T-helper 2 cell treated with Interferon-gamma antibody and Interleukin-4, amounts not matched to agents 5 μg/mL and 100 μg/mL, for 36 hours (primary cell): ENCODE measurements at places on chromosomes 4 and X.

DNA sequence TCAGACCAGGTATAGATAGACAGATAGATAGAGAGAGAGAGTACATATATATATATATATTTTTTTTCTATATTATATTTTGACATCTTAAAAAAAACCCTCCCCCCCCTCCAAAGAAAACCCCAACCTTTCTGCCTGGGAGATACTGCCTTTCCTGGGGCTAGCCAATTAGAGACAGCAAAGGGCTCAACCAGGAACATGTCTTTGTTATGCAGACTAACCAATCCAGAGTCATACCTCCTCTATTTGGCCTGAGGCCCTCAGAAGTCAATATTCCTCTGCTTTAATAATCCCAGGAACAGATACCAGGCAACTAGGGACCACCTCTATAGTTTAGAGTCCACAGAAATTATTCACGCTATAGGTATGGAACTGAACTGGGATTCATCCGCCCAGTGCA lies 135.6 kb upstream of the MAD2L1 start:
- DNase-seq, result no peak

- DNase-seq, result no peak
Measured at GRCh38 chr4:17347445-17347844, 164.4 kb downstream of the QDPR start.

GRCh38 chr4:124631760-124632159 lies 80.8 kb downstream of the ANKRD50 start:
- no peak for DNase-seq

DNA sequence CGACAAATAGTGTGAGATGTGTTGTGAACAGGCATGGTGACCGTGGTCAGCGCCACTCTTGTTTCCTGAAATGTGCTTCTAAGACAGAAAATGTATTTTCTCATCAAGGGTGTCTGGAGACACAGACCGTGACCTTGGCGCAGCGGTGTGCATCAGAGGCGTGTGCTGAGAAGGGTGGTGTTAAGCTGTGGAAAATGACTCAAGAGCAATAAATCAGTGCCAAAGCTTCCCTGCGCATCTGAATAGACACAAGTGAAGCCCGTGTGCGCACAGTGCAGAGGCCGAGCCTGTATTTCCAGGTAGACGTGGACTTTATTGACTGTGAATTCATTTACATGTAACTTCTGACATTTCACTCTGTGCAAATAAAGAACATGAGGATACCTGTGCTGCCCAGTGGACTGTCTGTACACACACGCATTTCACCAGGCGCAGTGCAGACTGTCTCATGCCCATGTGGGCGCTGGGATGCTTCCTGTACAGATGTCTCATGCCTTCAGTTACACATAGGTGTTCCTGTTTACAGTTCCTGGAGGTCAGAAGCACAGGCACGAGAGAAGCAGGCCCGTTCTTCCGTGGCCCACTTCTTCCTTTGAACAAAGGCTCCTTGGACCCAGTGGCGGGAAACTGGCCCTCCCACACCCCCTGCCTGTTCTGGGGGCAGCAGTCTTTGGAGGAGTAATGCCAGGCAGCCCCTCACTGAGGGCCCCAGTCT lies 31.9 kb downstream of the NSG1 start:
- no peak for DNase-seq

DNA sequence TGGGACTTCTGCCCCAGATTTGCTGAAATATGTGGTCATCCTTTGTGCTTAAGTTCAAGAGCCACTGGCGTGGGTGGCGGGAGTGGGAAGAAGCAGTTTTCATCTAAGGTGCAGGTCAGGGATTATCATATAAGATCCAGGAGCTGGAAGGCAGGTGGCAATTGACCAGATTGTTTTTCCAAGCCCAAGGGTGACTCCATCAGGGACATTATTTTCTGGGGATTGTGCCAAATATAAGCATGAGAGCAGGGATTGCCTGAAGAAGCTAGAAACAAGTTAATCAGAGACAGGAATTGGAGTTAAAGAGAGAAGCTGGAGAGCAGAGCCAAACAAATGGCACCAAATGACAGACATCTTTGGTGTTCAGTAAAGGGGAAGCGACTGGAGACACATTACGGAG lies 19.4 kb upstream of the SEL1L3 start:
- no peak for DNase-seq

DNA sequence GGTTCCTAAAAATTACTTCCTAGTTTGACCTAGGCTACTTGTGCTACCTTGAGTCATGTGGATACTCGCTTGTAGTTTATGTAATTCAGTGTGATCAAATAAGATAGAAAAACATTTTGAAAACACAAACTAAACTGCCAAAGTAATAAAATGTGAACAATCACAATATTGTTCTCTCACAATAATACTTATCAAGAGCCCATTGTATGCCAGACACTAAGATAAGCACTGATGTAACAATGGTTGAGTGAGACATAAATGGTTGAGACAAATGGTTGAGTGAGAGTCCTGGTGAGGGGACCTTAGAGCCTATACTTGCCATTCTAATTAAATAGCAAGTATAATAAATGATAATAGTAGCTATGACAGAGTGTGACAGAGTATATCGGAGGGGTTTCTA lies 41.7 kb downstream of the RFC1 start:
- DNase-seq, result no peak

DNA sequence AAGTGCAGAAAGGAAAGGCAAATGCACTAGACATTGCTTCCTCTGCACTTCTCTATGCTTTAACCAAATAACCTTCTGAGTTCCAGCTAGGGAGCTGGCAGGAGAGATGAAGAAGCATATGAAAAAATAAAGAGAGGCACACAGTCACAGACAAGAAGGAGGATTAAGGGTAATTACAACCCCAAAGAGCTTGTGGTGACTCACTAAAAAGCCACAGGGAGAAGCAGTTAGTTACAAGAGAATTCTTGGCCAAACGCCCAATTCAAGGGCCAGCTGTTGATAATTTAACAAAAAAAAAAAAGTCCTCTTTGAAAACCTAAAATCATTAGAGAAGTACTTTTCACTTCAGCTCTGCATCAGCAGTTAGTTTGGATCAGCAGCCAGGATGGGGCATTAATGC lies 478.0 kb downstream of the KCNIP4 start:
- no peak for DNase-seq

GRCh38 chrX:72262077-72262476 lies 15.0 kb downstream of the RPS4X start:
- no peak for DNase-seq

DNA sequence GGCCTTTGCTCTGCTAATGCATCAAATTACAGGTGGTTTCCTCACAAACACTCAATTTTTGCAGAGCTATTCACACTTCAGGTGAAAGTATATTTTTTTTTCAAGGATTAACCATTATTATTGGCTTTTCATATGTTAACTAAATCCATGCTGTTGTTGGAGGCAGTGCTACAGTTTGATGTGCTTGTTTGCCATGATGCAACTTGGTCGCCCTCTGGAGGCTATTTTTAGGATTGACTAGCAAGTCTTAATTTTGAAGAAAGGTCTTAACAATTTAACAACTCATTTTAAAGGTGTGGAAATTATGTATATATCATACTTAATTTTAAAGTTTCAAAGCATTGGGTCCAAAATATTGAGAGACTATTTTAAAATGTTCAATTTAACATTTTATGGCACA lies 168.8 kb upstream of the FAM47A start:
- DNase-seq, result no peak

GRCh38 chr4:72312032-72312650 lies 256.9 kb downstream of the ADAMTS3 start:
- DNase-seq, result no peak

GRCh38 chrX:101550751-101551379 lies 518 bp downstream of the ARMCX1 start:
- DNase-seq, result no peak

DNA sequence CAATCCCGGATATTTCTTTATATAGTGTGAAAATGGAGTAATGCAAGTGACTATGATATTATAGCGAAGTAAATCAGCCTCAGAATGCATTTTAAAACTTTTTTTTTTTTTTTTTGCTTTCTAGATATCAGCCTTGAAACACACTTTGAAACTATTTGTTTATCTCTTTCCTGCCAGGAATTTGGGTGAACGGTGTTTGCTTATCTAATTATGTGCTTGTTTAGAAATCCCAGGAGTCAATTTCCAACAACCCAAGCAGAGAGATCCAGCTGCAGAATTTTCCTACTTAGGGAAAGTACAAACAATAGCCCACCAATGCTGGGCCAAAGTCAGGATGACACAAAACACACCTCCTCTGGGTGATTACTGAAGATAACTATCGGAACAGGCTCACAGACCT lies 958.8 kb downstream of the PCDH18 start:
- DNase-seq, result no peak

DNA sequence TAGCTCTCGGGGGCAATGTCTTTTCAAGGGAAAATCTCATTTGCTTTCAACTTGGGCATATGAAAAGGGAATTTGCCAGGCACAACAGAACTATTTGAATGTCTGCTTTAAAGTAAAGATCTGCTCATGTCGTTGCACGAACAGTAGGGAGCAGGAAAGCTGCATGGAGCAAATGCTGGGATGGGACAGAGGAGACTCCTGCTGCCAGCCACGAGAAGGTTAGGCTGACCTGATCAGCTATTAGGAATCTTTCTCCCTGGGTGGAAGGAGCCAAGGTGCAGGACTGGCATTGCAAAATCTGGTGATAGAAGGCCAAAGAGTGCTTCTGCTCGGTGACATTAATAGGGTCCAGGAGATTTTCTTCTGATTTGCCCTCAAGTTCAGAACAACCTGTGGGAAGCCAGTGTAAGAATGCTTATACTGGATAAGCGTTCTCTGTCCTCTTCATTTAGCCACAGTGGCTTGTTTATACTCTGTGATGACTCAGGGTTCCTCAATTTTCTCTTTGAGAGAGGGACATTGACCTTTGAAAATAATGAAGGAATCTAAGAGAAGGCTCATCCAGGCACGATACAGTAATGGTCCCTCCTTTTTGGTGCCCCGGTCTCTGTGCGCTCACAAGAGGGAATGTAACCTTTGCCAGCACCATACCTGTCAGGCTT lies 22.9 kb downstream of the FHL1 start:
- no peak for DNase-seq

DNA sequence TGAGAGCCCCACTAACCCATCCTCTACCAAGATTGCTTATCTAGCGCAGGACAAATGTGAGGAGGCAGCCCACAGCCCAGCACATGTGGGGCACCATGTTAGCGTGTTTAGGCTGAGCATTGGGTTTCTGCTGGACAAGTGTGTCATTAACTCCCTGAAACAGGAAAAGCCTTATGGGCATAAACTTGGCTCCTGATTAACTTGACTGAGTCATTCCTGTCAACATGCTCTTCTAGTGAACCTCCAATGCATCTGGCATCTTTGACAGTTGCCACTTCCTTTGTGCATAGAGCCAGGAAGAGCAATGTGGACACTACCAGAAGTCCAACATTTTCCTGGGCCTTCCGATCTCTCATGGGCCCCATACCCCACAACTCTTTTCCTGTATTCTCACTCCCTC lies 2.5 kb downstream of the SPIN2A start:
- no peak for DNase-seq

DNA sequence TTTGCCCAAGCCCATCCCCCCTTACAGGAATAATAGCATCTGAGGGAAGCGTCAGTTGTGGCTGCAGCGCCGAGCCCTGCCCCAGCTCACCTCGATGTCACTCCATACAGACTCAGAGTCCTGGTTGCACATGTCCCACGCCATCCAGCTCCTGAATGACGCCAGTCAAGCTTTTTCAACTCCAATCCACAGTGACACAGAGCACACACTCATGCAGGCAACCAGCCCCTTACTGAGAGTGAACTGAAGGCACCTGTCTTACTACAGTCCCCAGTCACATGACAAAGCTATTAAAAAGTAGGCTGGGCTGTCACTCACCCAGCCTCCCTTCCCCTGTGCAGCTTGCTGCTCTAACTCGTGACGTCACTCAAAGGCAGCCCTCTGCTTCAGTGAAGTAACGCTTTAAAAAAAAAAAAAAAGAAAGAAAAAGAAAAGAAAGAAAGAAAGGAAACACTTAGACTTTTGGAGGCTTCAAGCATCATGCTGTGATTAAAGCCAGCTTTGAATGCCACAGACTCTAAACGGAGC lies at the start of gene PPARGC1A:
Gene PPARGC1A, minus strand, starts transcription at position 234 of the 528 bp plus-strand sequence. Its CDS starts 90 bp downstream, at position 144.
- no peak for DNase-seq

GRCh38 chr4:101855239-101855638 lies 64.7 kb downstream of the BANK1 start:
- DNase-seq, result no peak

- DNase-seq, result no peak
Measured at GRCh38 chr4:141132072-141132708, 1.1 kb downstream of the RNF150 start.

DNA sequence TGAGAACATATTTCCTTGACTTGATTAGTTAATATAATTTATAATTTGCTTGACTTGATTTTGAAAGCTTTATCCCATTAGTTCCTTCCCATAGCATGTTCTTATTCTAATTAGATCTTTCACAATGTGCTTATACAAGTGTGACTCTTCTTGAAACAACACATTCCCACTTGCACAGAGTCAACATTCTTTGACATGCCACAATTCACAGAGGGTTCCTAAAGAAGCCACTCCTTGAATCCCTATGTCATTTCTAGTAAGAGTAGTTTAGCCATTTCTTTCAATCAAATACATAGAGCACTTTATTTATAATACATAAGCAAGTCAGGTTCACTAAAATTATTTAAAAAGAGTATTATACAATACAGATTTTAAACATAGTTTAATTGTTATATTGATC lies 228.9 kb upstream of the GRID2 start:
- DNase-seq, result no peak

- DNase-seq, result no peak
Measured at GRCh38 chrX:78838709-78839108, 91.2 kb downstream of the LPAR4 start.

GRCh38 chr4:119314356-119314755 lies 7.6 kb downstream of the FABP2 start:
- DNase-seq, result no peak

DNA sequence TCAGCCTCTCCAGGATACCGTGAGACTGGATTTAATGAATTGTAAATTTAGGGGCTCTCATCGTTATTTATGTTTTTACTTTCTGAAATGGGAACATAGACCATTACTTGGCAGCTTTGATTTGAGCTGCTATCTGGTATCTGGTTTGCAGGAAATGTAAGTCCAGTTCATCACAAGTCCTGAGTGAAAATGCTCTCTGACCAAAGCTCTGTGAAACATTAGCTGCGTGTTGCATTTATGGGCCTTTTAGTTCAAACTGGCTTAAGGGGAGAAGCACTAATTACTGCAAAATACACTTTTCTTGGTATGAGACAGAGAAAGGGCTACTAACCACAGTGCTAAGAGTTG lies 420 bp downstream of the CC2D2A start:
- no peak for DNase-seq
